ENCODE measurements at places on chromosomes 11 and 22.

GRCh38 chr11:117087446-117087845, 10.8 kb downstream of the SIK3 start:
- DNase-seq: no peak

DNA sequence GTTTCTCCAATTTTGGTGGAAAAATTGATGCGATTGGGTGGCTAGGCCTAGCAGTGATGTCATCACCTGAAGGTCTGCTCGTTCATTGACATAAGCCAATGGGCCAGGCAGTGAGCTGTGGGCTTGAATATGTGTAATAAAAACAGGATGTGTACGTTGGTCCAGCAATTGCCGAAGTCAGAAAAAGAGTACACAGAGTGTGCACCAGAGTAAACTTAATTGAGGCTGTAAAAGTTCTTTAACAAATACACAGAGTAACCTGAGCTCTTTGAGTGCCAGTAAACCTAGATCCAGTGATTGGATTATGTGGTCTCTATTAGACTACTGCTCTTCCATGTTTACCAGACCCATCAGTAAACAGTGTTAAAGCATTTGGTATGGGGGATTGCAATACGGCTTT, 13.0 kb upstream of the GLYATL1 start:
- no peak for DNase-seq

- DNase-seq: no peak
These were observed 18.5 kb downstream of the CD5 start for GRCh38 chr11:61120706-61121191.

- no peak for DNase-seq
These were observed 21.9 kb downstream of the IGSF9B start for GRCh38 chr11:133934599-133935550.

DNA sequence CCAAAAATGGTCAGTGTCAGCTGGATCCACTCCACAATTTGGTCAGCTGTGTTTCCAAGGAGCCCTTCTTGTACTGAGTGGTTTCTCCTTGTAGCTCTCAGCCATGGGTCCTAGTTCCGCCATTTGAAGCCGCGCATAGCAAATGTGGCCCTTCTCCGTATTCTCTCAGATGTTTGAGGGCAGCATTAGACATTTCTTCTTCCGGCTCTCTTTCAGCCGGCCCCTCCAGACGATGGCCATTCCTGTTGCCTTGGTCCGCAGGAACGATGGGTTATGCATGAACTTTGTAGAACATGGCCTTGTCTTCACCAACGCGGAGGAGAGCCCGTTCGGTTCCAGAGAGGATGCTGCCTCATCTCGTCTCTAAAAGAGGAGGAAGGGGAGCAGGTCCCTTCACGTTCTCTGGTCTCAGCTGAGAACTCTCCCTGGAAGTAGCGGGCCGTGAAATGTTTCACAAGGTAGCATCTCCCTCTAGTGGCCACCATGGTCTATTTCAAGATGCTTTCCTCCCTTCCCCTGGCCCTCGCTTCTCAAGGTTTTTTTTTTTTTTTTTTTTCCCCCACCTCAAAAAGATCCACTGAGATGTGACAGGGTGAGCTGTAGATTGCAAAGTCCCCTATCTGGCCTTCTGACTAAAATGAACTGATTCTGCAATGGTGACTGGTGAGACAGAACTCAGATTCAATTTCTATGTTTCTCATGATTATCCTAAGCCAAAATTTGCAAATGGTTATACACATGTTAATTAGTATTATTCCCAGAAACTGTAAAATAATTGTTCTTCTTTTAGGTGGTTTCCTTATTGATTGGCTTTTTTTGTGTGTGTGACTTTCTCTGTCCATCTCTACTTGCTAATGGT, 19.8 kb upstream of the PLET1 start:
- peak; percentile 66 for DNase-seq

GRCh38 chr22:26585104-26585790, 4.7 kb downstream of the TPST2 start:
- DNase-seq: peak; percentile 71

DNA sequence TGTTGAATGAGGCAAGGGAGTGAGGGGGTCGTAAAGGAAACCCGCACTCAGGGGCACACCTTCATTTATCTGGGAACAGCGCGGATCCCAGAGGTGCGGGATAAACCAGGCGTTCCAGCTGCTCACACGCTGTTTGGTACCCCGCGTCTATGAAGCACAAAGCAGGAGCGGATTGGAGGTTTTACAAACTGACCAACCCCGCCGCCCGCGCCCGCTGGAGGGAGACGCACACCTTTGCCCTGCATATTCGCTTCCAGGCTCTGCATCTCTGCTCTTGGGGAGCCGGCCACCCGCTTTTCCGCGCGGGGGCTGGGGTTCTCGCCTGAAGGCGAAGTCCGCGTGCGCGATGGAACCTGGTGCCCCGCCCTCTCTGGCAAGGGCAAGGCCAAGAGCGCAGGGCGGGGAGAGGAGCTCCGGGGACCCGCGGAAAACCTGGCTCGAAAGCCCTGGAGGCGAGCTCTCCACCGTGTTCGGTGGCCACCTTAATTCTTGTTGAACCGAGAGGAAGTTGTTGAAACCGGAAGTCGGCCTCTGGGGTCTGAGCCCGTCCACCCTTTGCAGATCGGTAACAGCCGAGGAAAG, 6.8 kb upstream of the ALX4 start:
- DNase-seq: no peak

GRCh38 chr11:47099214-47099917, 77.3 kb downstream of the ARFGAP2 start:
- no peak for DNase-seq

All from left hindlimb (tissue), 1 donor.